ENCODE measurements at places on chromosomes 1 and 21. TPM values are rescaled to one million over a fixed set of nuclear protein-coding genes. Genes with fewer than 3 reads are reported as not detected.

Gene DNM3
- 0.31 TPM for polyA plus RNA-seq

Gene WNT9A
- 0.85 TPM for polyA plus RNA-seq

Gene CELA2A
- polyA plus RNA-seq = not detected

Gene OR2L2
- not detected for polyA plus RNA-seq

Gene PEF1
- polyA plus RNA-seq = 111 TPM

Gene NBPF20
- 1.4 TPM for polyA plus RNA-seq

Gene PGBD5
- 0.07 TPM for polyA plus RNA-seq

Gene CDCA8
- 14.9 TPM for polyA plus RNA-seq

DNA sequence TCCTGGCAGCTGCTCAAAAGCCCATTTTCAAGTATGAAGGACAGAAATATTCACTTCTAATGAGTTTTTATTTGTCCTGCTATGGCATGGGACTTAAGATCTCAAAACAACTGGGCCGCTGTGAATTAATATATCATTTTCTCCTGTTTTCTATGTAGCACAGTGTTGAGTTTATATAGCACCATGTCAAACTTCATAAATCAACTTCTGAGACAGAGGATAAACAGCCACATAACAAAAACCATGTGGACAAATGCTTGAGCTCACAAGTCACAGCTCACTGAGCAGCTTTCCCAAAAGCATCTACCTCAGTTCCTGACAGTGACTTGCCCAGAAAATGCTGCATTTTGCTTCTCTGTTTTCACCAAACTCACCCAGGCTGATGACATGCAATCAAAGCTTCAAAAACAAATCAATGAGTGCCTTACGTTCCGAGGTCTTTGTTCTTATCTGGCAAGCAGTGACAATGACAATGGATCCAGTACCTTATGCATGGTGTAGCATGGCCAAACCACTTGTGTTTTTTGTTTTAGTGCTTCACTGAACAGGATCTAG, 722.6 kb downstream of the LRRIQ3 start:
- DNase-seq = no peak

GRCh38 chr1:56385314-56385713, 194.0 kb downstream of the PLPP3 start:
- no peak for DNase-seq

GRCh38 chr1:98388441-98388840, 273.1 kb upstream of the SNX7 start:
- DNase-seq = peak; percentile 34

GRCh38 chr1:6783936-6784559, 1.2 kb upstream of the CAMTA1 start:
- DNase-seq = no peak

DNA sequence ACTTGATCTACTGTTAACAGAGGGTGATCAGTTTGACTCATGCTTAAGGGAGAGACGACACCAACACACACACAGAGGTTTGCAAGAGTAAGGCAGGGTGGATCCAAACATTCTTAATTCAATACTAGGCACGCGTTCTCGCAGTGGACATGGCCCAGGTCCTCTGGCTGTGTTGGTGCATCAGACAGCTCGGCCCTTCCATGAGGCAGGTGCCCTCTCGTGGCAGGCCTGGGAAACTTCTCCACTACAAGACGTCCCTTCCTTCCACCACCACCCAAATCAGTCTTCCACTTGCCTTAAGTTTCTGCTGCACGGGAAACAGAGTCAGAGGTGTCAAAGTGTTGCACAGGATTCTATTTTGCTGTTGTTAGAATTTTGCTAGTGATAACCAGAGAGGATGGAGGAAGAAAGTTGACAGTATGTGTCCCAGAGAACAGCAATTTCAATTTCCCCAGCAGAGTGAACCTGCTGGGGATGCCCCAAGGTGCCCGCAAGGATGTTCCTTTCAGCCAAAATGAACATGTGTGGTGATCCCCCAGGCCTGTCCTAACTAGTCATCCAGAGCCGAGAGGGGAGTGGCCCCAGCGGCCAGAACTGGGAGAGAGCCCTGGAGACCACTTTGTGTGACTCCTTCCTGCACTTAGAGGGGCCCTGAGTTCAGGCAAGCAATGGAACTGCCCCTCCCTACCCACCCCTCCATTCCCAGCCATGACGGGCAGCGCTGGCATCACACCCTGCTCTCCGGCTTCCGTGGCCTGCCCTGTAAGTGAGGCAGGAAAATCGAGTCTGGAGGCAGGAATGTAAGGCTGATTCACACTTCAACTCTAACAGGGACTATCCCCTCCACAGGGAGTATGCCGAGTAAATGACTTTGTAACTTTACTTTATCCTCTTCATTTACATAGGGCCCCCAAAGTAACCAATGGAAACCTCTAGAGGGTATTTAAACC, 34.8 kb downstream of the MX1 start:
- no peak for DNase-seq

GRCh38 chr1:9901148-9902059, 8.7 kb downstream of the CTNNBIP1 start:
- DNase-seq = no peak

DNA sequence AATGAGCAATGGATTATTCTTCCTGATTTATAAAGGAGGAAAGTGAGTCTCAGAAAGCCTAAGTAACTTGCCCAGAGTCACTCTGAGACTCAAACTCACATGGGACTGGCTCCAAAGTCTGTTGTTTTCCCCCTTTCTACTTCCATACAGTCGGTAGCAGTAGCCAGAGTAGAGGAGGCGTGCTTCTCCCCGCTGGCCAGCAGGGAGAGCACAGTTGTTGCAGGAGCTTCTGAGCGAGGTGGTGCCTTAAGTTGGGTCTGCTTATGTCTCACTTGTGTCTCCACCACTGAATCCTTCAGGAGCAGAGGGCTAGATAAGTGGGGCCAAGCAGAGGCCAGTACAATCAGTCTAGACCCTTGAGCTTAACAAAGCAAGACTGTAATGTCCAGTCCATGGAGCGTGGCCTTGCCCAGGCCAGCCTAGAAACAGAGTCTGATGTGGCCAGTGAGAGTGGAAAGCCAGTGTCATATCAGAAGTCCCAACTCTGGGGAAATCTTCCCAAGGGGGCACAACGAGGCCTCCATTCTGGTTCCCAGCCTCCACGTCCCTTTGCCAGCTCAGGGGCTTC, 181.9 kb downstream of the ZSCAN20 start:
- no peak for DNase-seq

- DNase-seq = peak; percentile 31
Observed at GRCh38 chr1:109769330-109770078, 5.8 kb upstream of the EPS8L3 start.

- DNase-seq = no peak
Observed at GRCh38 chr1:157495285-157495684, 57.0 kb downstream of the FCRL5 start.

DNA sequence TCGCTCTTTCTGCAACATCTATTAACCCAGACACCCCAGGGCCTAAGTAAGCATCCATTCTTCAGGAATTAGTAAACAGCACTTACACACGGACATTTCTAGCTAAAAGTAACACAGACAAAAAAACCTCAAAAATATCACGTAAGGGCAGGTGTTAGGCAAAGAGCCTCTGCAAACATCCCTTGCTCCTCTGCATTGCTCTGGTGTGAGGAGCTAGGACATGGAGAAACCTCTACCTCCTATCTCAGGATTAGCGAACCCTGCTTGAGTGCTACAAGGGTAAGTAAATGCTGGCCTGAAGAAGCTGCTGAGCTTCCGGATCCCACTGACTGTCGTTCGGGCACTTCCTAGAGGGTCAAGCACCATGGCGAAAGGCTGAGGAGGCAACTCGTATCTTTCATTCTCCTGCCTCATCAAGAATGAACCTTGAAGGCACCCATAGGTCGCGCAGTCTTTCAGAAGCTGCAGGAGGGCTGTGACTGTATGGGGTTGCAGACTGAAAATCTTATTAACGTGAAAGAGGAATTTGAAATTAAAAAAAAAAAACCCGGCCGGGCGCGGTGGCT, 2.1 kb downstream of the PTGER3 start:
- no peak for DNase-seq

- DNase-seq = no peak
Observed at GRCh38 chr1:232620356-232620969, 9.5 kb downstream of the SIPA1L2 start.

Measured in BJ (cell line).